ENCODE measurements at places on chromosomes 1 and 21. TPM values are rescaled to one million over a fixed set of nuclear protein-coding genes. Genes with fewer than 3 reads are reported as not detected.

DNA sequence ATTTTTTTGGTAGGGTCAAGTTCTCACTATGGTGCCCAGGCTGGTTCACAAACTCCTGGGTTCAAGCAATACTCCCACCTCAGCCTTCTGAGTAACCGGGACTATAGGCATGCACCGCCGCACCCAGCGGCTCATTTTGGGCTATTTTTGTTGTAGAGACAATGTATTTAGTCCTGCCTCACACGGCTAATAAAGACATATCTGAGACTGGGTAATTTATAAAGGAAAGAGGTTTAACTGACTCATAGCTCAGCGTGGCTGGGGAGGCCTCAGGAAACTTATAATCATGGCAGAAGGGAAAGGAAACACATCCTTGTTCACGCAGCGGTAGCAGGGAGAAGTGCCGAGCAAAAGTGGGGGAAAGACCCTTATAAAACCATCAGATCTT, 4.2 kb downstream of the CELA2A start:
- no peak for DNase-seq

DNA sequence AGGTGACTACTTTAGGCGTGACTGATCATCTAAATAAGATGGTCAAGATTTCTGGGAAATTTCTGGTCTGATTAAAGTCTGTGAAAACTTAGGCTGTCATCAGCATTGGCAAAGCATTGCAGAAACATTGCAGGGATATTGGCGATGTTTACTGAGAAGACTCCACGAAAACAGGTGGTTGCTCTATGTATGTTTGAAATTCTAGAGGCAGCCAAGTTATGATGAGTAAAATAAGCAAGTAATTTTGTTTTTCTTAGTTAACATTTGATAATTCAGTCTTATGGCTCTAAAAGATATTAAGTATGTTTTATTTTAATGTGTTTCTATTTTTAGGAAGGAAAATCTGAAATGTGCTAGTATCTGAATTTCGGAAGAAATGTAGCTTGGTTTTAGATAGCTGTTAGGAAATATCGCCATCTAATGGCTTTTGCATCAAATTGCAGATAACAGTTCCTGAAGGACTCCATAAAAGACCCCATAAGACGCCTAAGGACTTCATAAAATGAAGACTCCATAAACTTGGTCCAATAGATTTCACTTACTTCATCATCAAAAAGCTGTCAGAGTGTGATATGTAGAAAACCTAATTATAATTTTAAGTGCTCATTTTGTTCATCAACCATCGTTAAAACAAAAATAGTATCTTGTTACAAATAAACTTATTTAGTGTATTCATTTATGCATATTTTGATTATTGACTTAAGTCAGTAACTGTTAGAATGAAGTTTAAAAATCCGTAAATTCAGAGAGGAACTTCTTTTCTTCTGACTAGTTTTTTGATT, 344.6 kb downstream of the RYR2 start:
- no peak for DNase-seq

DNA sequence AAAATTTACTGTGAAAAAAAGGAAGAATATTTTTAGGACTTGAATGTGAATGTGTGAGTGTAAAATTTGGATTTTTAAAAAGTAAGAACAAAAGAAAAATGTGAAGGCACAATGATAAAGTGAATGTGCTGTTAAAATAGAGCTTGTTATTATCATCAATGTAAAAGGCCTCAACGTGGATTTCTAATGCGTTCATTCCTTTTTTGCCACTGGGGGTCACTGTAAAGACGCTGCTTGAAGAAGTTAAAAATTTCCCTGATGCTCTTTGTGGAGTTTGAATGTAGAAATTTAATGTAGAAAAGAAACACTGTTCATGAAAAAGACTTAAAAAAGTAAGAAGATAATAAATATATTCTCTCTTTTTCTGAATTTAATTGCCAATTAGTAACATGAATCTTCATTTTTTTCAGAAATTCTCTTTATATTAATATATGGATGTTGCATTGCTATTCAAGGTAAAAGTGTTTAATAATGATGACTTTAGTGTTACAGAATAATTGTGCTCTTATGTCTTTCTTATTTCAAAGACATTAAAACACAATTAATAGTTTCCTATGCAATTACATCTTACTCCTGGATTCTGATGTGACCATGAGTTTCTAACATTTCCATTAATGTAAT, 161.5 kb downstream of the DNM3 start:
- DNase-seq: peak; percentile 9

DNA sequence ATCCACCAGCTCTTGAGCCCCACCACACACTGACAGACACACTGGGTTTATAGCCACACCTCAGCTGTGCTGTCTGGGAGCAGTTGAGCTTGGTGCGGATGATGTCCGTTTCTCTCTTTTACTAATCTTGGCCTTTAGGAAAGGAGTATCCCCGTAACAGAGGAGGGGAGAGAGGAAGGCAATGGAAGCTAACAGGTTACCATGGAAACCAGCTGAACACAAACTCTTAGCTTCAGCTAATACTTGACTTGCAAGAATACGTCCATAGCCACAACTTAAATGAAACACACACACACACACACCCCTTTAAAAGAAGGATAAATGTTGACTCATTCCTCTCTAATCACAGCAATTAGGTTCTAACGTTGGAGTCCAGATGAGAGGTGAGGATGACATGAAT, 28.0 kb upstream of the LRRN2 start:
- no peak for DNase-seq

- no peak for DNase-seq
These were observed 30.4 kb downstream of the RAP1GAP start for GRCh38 chr1:21638531-21639341.

DNA sequence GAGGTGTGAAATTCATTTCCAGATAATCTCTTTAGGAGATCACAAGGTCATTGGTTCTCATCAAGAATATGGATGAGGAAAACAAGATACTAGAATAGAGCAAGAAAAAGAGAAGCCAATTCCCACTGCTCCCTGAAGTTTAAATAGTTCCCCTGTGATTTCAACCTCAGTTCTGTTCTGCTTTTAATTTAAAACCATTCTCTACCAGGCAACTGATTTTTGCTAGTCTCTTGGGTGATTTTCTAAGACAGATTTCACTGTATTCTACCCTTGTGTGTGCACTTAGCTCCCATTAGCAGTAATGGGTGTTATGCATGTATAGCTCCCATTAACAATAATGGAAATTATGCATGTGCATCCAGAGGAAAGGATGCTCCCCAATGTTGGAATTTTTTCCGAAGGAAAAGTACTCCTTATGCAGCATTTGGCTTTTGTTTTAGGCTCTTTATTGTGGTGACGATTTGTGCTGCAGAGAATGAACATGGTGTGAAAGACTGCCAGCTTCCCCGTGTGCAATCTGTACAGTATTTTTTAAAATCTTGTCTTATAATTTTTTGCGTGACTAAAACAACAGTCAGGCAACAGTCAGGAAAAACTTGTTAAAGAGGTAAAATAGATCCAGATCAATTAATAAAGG, 144.0 kb upstream of the ZRANB2 start:
- DNase-seq: no peak

DNA sequence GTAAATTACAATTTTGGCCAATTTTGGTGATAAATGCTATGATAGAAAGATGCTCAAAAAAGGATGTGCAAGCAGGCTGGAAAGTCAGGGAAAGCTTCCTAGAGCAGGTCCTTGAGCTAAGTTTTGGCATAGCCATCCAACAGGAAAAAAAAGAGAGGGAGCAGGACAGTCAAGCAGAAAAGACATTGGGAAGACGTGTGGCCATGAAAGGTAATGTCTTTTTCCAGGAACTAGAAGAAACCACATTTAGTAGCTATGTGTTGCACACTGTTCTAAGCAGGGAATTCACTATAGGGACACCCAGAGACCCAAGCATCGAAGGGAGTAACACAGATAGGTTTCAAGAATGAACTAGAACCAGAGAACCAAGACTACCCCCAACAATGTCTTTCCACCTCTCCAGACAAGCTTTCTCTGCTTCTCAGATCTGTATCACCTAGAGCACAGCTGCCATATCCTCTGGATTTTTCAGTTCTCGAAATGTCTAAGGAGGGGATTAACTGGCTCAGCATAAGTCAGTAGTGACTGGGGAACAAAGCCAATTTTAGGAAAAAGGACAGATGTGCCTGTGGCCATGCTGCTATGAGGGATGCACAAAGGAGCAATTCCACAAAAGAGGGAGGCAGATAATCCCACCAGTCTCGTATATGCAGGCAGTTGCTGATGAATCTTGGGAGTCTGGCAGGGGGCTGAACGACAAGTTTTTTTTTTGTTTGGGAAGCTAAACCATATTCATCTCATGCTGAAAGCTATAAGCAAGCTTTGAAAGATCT, 97.1 kb upstream of the DAB1 start:
- DNase-seq: no peak

- DNase-seq: no peak
These were observed 56.8 kb upstream of the IPO9 start for GRCh38 chr1:201772178-201772577.

MRPS21 gene
- 70.7 TPM for total RNA-seq

GRCh38 chr1:53336146-53336545, 8.3 kb upstream of the LRP8 start:
- no peak for DNase-seq

GRCh38 chr1:21325231-21325718, 35.0 kb upstream of the ECE1 start:
- peak; percentile 28 for DNase-seq

GRCh38 chr1:88979054-88979748, 13.2 kb downstream of the KYAT3 start:
- DNase-seq: no peak

FAM177B gene
- 1.4 TPM for total RNA-seq

Measured in naive thymus-derived CD8-positive, alpha-beta T cell (primary cell).